ENCODE measurements at places on chromosomes 7 and 10.

DNA sequence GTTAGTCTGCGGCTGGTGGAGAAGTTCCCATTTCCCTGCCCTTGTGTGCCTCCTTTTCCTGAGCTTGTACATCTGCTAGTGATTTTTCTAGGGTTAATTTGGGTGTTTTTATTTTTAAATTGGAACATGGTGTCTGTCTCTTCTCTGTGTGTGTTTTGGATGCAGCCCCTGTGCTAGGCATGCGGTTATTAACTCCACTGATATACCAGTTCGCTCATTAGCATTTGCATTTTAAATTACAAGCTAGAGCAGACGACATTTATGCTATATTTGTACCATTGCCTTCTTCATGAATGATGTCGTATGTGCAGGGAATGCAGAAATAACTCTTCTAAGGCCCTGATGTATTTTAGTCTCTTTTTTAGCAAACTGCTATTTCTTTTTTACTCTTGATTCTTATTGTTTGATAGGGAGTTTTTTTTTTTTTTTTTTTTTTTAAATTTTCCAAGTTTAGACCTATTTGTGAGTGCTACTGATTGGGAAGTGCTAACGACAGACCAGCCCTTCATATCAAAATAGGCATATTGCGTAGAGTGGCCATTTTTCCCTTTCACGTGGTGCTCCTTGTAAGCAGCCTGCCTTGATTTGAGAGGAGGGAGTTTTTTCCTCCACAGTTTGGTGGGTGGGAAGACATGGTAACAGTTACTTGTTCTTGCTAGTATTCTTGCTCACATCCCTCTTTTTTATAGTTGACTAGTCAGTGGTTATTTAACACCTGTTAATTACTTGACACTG, 89.6 kb downstream of the LRRC4 start:
- DNase-seq: no peak

DNA sequence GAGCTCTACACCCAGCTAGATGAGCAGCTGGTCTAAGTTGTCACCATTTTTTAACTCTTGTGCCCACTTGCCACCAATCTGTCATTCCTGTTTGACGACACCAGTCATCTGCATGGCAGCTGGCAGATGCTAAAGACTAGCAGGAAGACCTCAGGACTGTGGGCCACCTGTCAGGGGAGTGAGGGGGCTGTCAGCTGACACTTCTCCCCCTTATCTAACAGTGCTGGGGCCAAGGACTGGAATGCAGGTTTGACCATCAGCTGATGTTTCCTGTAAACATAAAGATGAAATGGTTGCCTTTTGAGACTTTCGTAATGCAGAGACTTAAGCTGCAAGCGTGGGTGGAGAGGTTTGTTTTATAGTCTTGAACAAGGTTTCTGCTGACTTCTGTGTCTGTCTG, 93.5 kb downstream of the WNT2 start:
- DNase-seq: no peak

DNA sequence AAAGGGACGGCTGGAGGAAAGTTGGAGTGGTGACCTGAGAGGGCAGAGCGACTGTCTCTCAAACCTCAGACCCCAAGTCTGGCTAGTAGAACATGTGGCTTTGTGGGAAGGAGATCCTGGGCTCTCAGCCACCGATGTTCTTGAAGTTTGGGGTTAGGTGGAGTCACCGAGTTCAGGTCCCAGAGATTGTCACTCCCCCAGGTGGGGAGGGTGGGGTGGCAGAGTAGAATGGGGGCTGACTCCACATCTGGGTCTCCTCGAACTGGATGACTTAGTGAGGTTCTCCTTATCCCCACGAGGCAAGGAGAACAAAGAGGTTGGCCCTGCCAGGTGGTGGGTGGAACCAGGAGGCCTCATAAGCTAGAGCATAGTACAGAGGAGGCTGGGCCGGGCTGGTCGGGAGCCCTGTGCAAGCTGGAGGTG, 14.7 kb upstream of the PNLIPRP2 start:
- no peak for DNase-seq

- DNase-seq: no peak
Measured at GRCh38 chr7:66518151-66518691, 110.5 kb upstream of the KCTD7 start.

DNA sequence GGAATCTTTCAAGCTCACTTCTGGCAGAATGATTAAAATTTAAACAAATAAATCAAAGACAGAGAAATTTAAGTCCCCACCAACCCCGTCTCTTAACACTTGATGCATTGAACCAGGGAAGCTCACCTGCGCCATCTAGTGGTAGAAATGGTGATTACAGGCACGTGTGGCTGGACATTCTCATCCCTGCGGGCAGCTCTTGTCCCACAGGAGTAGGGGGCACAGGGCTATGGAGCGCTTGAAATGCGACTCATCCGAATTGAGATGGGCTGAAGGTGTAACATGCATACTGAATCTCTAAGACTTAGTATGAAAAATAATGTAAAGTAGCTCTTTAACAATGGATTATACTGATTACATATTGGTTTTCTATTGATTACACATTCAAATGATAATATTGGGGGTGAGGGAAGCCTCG, 24.8 kb upstream of the SLIT1 start:
- peak; percentile 57 for DNase-seq

GRCh38 chr10:89916468-89917215, 215.3 kb downstream of the KIF20B start:
- no peak for DNase-seq
